ENCODE measurements at places on chromosomes 7 and 10.

- DNase-seq = no peak
Observed at GRCh38 chr7:46859963-46860475, 721.9 kb downstream of the TNS3 start.

DNA sequence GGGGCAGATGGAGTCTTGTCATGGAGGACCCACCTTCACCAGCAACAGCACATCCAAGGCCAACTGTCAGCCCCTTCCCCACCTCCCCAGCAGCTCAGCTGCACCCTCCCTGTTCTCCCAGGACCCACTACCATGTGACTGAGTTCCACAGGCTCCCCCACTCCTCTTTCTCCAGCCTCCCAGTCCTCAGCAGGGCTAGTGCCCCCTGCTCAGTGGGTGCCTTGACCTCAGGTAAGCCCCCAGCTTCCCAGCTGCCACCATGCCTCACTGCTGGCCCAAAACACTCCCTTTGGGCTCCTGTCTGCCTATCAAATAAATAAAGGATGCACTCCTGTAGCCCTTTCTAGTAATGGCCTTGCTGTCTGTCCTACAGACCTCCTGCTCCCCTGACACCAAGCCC is 174.4 kb downstream of the SLIT1 start:
- no peak for DNase-seq

DNA sequence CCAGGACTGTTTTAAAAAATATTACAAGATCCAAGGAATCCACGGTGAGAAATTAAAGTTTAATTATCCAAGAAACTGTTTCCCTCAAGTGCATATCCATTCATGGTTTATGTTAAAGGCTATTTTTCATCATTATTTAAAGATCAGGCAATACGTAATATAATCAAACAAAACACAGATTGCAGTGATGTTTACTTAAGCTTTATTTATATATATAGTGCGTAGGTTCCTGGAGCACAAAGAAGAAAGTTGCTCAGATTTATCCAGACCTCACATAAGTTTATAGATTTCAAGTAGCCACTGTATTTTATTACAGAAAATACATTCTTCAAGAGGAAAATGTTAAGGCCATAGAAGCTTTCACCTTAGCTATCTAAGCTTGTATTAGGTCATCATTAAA is 210.0 kb upstream of the KLF14 start:
- DNase-seq = no peak

- DNase-seq = no peak
Observed at GRCh38 chr7:79713276-79713675, 259.8 kb upstream of the MAGI2 start.

DNA sequence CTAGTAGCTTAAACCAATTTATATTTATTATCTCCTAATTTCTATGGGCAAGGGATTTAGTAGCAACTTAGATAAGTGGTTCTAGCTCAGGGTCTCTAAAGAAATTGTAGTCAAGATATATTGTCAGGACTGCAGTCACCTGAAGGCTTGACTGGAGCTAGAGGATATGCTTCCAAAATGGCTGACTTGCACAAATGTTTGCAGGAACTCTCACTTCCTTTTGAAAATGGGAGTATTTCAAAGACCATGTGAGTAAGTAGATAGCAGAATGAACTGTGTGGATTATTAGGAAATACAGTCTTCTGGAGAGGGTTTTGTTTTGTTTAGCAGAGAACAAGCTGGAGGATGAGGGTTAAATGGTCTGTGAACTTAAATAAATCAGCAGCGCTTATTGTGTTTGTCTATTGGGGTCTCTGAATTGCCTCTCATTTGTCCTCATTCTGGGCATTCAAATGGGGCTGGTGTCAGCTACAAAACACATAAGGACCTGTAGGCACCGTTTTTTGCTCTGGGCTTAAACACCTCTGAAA is 524.6 kb downstream of the LRMDA start:
- DNase-seq = no peak

DNA sequence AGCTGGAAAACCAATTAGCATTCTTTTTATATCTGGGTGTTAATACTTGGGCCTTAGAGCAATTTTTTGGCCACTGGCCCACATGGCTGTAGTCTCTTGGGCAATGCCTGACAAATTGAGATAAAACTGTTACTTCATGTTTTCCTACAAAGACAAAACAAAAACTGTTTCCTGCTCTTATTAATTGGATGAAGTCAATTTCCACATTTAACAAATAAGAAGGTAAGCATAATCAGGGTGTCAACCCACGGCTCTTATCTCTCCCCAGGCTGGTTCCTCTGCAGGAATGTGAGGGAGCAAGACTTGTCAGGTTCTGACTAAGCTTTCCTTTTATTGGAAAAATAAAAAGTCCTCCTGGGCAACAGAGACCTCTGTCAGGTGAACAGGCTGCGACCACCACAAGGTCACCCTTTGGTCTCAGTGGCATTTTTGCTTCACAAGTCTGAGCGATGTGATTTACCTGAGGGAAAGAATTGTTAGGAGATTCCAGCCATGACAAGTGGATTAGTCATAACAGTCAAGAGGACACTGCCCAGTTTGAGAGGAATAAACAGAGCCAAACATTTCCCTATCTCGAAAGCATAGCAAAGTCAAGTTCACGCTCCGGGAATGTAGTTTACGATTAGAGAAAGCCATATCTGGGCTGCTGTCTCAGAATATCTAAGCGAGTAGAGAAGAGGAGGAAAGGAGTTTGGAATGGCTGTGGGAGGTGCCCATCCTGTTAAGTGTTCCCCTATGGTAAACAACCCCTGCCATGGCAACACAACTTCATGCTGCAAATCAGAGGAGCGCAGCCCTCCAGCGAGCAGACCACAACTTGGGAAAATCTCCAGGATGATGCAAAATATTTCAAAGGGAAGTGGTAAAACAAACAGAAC is 144.4 kb downstream of the TES start:
- DNase-seq = peak; percentile 98

DNA sequence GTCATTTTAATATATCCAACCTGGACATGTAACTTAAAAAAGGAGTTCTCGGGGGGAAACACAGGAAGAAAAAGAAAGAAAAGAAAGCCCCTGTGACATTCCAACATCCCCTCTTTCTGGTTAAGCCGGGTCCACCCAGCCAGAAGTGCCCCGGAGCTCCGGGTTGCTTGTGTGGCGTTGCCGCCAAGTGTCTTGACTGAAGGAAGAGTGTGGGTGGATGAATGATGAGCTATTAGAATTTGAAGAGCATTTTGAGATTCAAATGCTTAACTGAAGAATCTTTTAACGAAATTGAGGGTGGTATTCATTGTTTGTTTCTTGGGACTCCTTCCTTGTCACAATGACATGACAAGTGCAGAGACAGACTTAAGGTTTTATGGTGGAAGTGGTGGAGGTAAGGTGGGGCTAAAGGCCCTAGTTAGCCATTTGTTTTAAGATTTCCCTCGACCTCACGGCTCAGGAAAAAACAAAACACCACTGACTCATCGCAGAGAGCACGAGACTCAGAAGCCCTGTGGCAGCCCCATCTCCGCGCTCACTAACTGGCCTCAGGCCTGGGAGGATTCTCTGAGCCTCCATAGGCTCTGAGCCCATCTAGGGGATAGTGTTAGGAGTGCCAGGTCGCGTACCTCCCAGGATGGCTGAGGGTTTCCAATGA is 1.8 kb upstream of the GLI3 start:
- DNase-seq = no peak

GRCh38 chr10:104581884-104582601 is 59.0 kb upstream of the SORCS3 start:
- no peak for DNase-seq

DNA sequence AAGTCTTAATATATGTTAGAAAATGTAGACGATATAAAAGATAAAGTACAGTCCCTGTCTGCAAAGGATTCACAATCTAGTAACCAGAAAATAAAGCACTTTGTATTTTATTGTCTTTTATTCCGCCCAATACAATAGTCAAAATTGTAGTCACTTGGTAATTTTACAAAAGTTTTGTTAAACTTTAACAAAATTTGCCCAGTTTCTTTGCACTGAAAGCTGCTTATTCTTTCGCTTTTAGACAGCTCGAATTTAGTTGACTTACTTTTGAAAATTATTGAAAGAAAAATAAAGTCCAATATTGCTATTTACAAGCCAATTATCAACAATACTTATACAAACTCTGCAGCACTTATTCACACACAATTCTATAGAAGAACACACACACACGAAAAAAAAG is 534.9 kb upstream of the LRRTM3 start:
- no peak for DNase-seq

GRCh38 chr10:51834548-51834947 is 135.2 kb upstream of the CSTF2T start:
- no peak for DNase-seq

DNA sequence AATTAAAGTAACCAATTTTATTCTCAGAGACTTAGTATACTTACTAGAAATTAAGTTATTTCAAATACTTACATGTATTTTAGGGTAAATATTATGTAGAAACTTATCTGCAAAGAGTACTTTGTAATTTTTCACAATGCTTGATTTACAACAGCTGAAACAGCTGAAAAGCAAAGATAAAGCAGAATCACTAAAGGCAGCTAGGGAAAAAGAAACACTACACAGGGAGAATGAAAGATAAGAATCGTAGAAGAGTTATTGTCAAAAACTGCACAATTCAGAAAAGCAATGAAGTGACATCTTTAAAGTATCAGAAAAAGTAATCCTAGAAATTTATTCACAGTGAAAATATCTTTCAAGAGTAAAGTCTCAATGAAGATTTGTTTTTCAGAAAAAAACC is 69.7 kb upstream of the ZNF804B start:
- DNase-seq = no peak

GRCh38 chr7:39735903-39736302 is 112.5 kb downstream of the RALA start:
- DNase-seq = no peak

- no peak for DNase-seq
Observed at GRCh38 chr7:42831718-42832522, 80.0 kb downstream of the C7orf25 start.

- DNase-seq = no peak
Observed at GRCh38 chr7:116805100-116805544, 57.3 kb upstream of the CAPZA2 start.

DNA sequence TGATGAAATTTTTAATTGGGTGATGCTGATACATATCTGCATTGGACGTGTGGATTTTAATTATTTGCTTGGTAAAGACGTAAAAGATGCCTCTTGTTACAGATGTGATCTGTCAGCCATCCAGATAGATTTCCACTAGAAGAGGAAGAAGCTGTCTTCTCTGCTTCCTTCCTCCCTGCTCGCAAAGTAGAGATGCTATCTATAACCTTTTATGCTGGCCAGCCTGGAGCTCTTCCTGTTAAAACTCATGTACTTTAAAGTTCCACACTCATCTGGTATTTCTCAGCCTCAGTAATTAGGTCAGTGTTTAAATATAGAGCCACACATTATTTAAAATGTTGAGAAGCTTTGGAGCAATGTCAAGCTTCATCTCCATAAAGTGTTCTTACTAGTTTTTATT is 51.2 kb upstream of the TMEM229A start:
- DNase-seq = peak; percentile 93

DNA sequence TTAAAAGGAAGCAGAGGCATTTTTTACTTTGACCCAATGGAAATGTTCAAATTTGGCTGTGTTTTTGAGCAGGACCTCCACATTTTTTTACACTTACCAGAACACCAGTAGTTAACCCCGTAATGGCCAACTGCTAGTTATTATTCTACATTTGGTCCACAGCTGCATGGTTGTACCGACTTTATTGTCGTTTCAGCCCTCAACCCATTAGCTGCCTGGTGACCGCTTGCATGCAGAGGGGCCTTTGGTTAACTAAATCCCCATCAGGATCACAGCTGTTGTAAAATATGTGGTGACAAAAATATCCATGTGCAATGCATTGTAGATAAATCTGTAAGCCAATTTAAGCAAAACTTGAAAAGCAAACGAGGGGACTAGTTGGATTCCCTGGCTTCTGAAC is 342.2 kb upstream of the MEOX2 start:
- DNase-seq = no peak

- no peak for DNase-seq
Observed at GRCh38 chr10:77799352-77799751, 127.2 kb downstream of the DLG5 start.

DNA sequence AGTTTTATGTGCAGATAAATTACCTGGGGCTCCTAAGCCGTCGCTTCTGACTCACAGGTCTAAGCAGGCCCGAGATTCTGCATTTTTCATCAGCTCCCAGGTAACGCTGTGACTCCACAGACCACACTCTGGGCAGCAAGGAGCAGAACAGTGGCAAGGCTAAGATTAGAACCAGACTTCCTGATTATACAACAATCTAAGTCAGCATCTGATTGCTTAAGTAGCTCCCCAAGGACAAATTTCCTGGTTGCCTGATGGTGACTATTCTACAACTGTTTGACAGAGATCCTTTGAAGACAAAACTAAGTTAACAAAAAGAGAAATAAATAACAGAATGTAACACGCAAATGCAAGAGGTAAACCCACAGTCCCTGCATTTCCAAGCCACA is 69.0 kb downstream of the CREB3L2 start:
- DNase-seq = peak; percentile 18

- DNase-seq = no peak
Observed at GRCh38 chr7:104951546-104951945, 62.5 kb upstream of the KMT2E start.

- DNase-seq = no peak
Observed at GRCh38 chr7:46932306-46932675, 649.6 kb downstream of the TNS3 start.

GRCh38 chr10:102504179-102504975 is 605 bp downstream of the SUFU start:
- DNase-seq = no peak

DNA sequence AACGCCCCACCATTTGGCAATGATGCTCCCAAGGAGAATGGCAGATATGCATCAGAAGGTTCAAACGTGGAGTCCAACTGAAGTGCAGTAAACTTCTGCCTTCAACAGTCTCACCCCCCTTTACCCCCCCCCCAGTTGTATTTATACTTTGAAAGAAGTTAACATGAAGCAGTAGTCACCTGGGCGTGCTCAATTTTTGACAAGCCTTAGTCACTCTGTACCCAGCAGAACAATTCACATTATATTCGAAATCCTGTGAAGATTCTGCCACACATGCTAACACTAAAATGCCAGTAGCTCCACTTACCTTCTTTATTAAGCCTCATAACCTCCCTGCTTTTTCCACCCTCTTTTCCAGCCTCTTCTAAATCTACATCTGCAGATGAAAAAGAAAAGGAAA is 894 bp downstream of the ATXN7L1 start:
- DNase-seq = no peak

DNA sequence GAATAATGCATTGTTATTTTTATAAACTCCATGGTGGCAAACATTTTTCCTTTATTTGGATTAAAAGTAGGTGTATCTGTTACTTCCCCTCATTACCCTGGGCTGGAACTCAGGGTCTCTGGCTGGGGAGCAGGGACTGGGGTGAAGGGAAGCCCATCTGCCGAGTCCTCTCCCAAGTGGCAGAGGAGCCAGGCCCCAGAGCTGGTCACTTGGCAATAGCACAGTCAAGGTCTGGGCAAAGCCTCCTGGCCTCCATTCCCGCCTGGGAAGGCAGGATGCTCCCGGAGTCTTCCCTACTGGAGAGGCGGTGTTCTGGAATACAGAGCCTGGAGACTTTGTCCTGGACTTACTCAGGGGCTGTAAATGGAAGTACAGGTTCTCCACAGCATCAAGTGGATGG is 76.2 kb downstream of the CDH23 start:
- DNase-seq = no peak

- no peak for DNase-seq
Observed at GRCh38 chr10:31706464-31707092, 222.1 kb downstream of the ARHGAP12 start.

Measured in SK-N-MC (cell line).